Thoracic aorta (tissue), 2 donors: ENCODE measurements at places on chromosomes 5 and 9. TPM values are rescaled to one million over a fixed set of nuclear protein-coding genes. Genes with fewer than 3 reads are reported as not detected.

DNA sequence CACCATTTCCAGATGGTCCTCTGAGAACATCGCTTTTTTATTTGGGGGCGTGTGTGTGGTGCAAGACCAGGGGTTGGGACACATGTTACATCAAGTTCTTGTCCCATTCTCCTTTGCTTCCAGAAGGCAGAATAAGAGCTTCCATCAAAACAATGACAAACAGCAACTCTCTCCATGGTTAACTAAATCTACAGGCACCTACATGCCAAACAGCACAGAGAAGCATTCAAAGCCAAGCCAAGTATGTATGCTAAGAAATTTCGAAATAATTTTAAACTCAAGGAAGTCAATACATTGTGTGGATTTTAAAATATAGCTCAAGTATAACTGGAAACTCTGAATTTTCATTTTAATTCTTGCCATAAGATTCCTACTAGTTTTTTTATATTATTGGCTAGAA lies 105.6 kb downstream of the SEC61B start:
- H3K36me3 ChIP-seq: no peaks in the 10 kb centered on the region
- H3K4me3 ChIP-seq: no peak overlapping the region
- no peak for DNase-seq
- no peak overlapping the region for H3K27ac ChIP-seq
- no peaks in the 10 kb centered on the region for H3K4me1 ChIP-seq

- DNase-seq: no peak
- no peaks in the 10 kb centered on the region for H3K27me3 ChIP-seq
- H3K27ac ChIP-seq: no peak overlapping the region
These were observed 13.9 kb upstream of the GPX8 start for GRCh38 chr5:55146080-55146479.

Gene HTR1A
- not detected for total RNA-seq

- DNase-seq: no peak
- no peaks in the 10 kb centered on the region for H3K27me3 ChIP-seq
These were observed 16.5 kb upstream of the CXXC5 start for GRCh38 chr5:139631520-139632165.

DNA sequence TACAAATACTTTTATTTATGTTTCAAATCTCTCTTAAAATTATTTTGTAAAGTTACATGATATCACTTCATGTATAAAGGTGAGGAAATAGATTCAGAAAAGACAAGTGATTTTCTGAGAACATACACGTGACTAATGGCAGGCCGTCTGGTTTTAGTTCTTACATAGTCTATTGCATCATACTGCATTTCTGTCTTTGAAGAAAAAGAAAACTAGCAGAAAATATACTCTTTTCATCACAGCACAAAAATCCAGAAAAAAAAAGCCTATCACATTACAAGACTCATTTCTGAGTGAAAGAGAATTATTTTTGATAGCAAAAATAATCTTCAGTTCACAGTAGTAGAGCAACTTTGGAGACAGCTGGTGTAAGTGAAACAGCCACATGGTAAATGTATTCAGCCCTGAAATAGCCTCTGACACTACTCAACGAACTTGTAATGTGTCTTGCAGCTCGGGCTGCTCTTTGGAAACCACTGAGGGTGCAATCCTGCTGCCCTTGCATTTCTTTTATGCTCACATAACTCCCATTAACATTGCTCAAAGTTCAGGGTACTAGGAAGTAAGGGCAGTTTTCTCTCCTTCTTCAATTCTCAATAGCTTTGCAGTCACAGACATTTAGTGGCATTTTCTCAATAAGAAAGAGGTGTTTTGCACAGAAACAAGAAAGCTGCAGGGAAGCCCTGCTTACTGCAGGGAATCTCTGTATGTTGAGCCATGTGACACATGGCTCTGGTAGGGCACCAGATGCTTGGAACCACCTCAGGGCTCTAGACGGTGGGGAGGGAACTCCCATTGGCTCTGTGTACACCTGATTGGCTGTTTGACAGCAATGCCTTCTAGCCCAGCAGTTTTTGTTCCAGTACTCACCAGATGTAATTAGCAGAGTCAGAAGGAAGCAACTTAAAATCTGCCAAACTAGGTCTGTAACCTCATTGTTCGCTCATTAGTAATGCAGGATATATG lies 845.3 kb upstream of the PTPRD start:
- H3K27me3 ChIP-seq: no peaks in the 10 kb centered on the region
- no peak overlapping the region for H3K27ac ChIP-seq
- no peak for DNase-seq
- no peaks in the 10 kb centered on the region for H3K36me3 ChIP-seq
- no peak overlapping the region for H3K4me3 ChIP-seq

GRCh38 chr5:38752622-38753021 lies 93.2 kb upstream of the OSMR start:
- H3K4me3 ChIP-seq: no peak overlapping the region
- H3K4me1 ChIP-seq: peaks cover 7% of the 10 kb centered on the region
- no peaks in the 10 kb centered on the region for H3K36me3 ChIP-seq
- H3K27me3 ChIP-seq: no peaks in the 10 kb centered on the region
- H3K27ac ChIP-seq: no peak overlapping the region

GRCh38 chr9:91131433-91131839 lies 230.3 kb downstream of the AUH start:
- no peak for DNase-seq
- H3K4me3 ChIP-seq: no peak overlapping the region
- no peaks in the 10 kb centered on the region for H3K36me3 ChIP-seq
- H3K4me1 ChIP-seq: no peaks in the 10 kb centered on the region
- no peaks in the 10 kb centered on the region for H3K27me3 ChIP-seq

- no peak for DNase-seq
- H3K4me3 ChIP-seq: no peak overlapping the region
- no peaks in the 10 kb centered on the region for H3K36me3 ChIP-seq
- H3K27me3 ChIP-seq: no peaks in the 10 kb centered on the region
These were observed 35.5 kb downstream of the OLFML2A start for GRCh38 chr9:124812441-124812876.

- H3K36me3 ChIP-seq: no peaks in the 10 kb centered on the region
- H3K4me1 ChIP-seq: peaks cover 28% of the 10 kb centered on the region
- H3K27me3 ChIP-seq: no peaks in the 10 kb centered on the region
- no peak overlapping the region for H3K27ac ChIP-seq
- H3K4me3 ChIP-seq: no peak overlapping the region
These were observed 89.3 kb upstream of the ALDH1A1 start for GRCh38 chr9:73042155-73042554.
